Stimulated activated CD8-positive, alpha-beta memory T cell treated with anti-CD3 and anti-CD28 coated beads, Interleukin-12 subunit alpha, Interleukin-12 subunit beta, amount 100 ng/mL, for 1 hour (primary cell): ENCODE measurements at places on chromosomes 12 and 14.

DNA sequence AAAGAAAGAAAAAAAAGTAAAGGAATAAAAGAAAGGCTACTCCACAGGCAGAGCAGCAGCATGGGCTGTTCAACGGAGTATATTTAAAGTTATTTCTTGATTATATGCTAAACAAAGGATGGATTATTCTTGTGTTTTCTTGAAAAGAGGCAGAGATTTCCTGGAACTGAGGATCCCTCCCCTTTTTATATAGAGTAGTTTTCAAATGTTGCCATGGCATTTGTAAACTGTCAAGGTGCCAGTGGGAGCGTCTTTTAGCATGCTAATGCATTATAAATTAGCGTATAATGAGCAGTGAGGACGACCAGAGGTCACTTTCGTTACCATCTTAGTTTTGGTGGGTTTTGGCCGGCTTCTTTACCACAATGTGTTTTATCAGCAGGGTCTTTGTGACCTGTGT is 383.0 kb downstream of the PCNX1 start:
- DNase-seq = no peak

DNA sequence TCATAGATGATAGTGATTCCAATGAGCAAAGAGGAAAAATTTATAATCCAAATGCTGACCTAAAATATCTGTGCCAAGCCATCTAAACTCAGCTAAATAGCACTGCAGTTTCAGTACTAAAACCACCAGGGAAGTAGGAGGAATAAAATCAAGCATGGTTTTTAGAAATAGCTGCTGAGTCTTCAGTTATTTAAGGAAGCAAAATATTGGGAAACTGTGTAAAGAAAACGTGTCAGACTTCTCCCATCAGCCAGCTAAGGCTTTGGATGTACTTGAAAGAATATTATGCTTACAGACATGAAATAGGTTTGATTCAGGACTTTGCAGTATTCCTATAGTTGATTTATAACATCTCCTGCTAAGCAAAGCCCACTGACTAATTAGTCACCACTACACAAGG is 24.7 kb downstream of the CLEC2D start:
- DNase-seq = no peak

- DNase-seq = no peak
These were observed 60.8 kb upstream of the EIF5 start for GRCh38 chr14:103273145-103273744.

- DNase-seq = peak; percentile 39
These were observed 69.2 kb downstream of the RASSF3 start for GRCh38 chr12:64679487-64680001.

DNA sequence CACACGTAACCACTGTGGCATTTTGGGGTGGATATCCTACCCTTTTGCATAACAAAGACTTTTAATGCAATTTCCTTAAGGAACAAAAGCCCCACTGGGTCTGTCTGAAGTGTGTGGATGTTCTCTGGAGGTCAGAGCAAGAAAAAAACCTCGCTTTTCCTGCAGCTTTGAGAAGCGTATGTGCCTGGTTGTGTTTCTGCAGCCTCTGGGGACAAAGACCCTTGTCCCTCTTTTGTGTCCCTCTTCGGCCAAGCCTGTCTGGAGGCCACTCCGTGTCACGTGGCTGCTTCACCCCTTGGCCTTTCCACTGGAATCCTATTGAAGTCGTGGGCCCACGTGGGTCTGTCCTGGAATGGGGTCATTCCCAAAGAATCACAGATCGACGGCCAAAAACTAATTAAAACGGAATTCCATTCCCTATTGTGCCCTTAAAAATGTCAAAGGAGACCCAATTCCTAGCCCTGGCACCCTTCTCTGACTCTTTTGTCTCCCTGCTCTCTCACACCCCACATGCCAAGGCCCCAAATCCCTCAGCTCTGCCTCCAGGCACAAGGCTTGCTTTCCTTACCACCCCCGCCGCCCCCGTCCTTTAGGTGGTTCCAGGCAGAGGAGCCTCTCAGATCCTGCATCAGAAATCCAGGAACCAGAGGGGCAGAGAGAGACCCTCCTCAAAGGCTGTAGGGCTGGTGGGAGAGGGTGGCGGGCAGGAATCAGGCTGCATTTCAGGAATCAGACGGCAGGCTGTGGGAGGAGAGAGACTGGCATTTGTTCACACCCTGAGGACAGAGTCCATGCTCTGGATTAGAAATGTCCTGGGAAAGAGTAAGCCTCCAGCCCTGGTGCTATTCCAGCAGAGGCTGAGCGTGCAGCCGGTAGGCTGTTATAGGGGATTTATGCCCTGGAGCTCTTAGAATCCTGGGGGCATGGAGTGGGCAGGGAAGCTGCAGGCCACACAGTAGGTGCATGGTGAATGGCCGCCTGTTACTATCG is 12.6 kb upstream of the CYP46A1 start:
- no peak for DNase-seq

DNA sequence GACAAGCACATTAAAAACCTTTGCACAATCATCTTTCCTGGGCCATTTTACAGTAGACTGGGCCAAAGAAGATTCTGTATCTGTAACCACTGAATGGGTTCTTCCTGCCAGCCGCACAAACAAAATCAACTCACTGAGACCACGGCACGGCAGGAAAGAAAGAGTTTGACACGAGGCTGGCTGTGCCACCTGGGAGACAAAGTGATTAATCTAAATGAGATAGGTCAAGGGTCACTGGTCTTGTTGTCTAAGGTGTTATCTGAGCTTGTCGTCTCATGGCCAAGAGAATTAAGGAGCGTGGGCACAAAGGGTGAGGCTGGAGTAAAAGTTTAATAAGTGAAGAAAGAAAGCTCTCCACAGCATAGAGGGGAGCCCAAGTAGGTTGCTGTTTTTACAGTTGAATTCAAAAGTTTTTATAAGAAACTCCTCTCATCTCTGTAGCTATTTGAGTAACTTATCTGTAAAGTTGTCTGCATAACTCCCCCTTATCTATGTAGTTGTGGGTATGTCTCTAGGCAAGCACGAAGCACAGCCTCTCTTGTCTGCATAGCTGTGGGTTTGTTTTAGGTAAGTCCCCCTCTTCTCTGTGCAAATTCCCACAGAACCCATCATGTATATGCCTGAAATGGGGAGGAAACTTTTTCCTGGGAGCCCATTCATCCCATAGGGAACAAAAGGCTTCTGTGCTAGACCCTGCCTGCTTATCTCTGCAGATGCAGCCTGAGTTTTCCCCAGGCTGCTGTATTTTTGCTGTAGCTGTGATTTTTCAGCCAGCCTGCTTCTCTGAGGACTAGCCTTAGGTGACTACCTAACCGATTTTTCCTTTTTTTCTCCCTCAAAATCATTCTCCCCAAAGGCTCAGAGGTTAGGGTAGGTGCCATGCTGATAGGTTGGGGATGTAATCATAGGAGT is 1314.6 kb upstream of the TMEM132C start:
- DNase-seq = no peak

DNA sequence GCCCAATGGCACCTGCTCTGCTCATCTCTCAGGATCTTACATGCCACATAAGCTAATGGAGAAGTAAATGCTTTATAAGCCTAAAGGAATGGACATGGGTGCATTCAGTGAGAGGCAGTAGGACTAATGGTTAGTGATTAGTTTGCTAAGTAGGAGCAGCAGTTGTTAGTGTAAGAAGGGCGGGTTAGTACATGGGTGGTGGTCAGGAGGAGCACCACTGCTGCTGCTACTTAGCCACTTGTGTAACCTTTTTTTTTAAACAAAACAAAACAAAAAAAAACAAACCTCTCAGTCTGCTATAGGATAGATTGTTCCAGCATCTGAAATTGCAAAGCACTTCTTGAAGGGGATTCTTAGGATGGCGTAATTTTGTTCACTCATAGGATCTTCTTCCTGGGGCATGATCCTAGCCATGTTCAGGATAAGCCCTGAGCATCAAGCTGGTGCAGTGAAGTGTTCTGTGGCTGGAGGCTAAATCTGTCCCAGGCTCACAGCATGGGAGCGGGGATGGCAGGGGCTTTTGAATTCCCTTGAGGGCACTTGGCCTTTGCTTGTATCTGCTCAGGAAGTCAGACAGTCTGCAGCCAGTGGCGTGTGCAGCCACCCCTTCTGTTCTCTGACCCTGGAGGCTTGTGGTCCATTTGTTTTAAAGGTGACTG is 63.6 kb downstream of the CHST11 start:
- no peak for DNase-seq

- DNase-seq = no peak
These were observed 2.9 kb upstream of the TMEM30B start for GRCh38 chr14:61284001-61284400.

DNA sequence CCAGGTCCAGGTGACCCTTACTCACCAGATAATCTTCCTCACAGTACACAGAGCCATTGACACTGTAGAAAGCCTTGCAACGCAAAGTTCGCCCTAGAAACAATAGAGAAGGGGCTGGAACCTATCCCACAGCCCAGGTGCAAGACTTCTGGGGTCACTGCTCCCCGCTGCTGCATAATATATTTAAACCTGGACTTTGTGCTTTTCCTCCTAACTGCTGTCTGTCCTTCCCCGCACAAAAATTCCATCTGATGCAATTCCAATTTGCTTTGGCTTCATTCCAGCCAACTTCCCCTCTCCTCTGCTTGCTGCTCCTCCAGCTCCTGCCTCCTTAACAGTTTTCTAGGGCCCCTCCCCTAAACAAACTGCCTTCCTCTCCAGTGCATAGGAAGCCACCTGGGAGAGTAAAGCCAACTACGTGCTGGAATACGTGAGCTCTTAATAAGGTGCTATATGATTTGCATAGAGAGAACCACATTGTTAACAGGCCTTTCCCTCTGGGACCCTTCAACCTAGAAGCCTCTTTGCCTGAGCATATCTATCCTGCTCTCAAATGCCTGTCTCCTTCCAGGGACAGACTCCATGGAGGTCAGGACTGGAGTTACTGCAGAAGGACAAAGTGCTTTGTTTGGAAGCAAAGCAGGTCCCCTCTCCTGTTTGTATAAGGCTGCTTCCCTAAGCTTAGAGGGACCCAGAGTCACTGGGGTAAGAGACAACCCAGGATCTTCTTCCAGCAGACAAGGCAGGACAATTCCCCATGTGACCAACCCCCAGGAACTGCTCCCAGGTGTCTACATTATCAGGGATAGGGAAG is 5.5 kb downstream of the AJUBA start:
- no peak for DNase-seq

DNA sequence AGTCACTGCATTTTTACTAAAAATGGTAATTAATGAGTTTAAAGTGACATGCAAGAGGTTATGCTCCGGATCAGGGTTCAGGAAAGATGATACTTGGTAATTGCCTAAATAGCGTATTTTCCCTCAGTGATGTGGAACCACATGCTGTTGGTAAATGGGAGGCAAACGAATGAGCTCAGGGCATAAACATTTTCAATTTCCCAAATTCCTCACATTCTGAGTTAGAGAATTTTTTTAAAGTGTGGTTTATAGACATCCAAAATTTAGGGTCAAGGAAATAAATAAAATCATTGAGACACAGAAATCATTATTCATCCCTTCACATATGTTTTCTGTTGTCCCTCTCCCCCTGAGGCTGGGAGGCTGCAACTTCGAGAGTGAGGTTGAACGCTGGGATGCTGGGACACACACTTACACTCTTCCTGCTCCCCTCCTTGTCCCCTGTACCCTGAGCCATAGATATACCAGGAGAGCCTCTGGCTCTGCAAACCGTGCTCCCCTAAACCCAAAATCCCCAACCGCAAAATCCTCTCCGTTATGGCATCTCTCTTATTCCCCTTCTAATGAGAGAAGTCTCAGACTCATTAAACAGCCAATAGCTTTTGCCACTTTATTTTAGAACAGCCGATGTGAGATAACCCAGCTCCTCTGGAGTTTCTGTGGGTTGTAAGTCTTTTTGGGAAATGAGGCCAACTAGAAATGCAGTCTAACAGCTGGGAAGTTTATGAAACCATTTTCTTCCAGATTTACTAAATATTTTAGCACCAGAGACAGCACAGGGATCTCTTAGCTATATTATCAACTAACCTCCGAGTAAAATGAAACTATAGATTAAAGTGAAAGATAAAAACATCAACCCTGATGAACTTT is 21.4 kb upstream of the ADGRD1 start:
- no peak for DNase-seq

- no peak for DNase-seq
These were observed 29.8 kb downstream of the BRMS1L start for GRCh38 chr14:35855876-35856481.

GRCh38 chr14:99688629-99689028 is 4.5 kb downstream of the CYP46A1 start:
- DNase-seq = no peak

DNA sequence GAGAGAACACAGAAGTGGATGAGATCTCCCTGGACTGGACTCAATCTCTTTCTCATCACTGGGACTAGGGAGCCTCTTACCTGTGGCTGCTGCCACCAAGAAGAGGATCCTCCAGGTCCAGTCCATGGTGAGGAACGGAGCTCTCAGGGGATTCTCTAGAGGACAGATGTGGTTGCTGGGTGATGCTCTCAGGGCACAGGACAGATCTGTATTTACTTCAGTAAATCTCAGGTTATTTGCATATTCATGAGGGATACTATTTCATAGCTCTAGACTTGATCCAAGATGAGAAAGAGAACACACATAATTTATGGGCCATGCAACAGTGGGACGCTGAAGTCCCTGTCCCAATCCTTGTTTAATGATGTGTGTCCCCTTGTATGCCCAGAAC is 460.5 kb downstream of the TMEM121 start:
- no peak for DNase-seq
